Tibial nerve (tissue), 4 donors: ENCODE measurements at places on chromosomes 16 and 17. TPM values are rescaled to one million over a fixed set of nuclear protein-coding genes. Genes with fewer than 3 reads are reported as not detected.

Gene SNX20
- total RNA-seq, result 2.4 TPM

Gene HOXB2
- 20.0 TPM for total RNA-seq

- DNase-seq, result no peak
Measured at GRCh38 chr16:27676839-27677238, 126.9 kb downstream of the KATNIP start.

DNA sequence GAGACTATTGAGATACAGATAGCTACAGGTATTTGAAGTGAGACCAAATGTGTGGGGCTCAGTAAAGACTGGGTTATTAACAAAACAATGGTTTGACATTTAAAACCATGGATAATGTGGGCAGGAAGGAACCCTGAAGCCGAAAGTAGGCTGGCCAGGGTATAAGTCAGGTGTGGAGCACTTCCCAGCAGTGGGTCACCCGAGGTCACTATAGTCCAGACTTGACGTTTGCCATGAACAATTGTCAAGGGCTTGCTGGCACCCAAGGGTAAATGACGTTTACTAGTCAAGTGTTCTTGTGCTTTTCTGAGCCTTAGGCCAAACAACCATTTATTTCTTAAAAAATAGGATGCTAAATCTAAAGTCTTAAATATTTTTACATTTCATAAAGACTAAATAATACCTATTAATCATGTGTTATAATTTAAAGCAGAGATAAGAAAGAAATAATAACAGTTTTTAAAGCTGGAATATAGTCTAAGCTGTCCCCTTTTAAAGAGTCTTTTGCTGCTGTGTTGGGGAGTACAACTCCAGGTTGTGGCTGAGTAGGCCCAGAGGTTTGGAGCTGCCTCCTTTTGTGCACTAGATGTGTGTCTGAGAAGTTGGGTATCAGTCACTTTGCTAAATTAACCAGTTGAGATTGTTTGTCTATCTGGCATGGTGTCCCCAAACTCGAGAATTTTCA, 15.7 kb downstream of the ALDH3A2 start:
- DNase-seq, result no peak

GRCh38 chr16:15652293-15653001, 2.4 kb downstream of the NDE1 start:
- no peak for DNase-seq

- DNase-seq, result no peak
Measured at GRCh38 chr17:77089124-77089490, 51.7 kb upstream of the SEC14L1 start.

- no peak for DNase-seq
Measured at GRCh38 chr16:57592591-57593003, 35.8 kb upstream of the ADGRG1 start.

DNA sequence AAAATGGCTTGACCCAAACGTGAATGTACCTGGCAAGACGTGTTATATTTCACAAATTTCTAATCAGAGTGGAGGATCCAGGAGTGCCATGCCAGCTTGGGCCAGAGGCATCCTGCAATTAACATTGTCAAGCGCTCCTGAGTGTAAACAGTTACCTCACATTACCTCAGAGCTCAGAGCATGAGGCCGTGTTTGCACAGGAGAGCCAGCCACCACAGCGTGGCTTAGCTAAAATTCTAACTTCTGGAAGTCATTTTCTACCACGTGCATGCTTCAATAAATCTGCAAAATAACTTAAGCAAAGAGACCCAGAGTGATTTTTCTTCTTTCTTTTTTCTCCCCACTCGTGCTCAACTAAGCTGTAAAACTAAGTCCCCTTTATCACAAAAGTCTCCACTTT, 769.0 kb downstream of the KCNJ2 start:
- no peak for DNase-seq

DNA sequence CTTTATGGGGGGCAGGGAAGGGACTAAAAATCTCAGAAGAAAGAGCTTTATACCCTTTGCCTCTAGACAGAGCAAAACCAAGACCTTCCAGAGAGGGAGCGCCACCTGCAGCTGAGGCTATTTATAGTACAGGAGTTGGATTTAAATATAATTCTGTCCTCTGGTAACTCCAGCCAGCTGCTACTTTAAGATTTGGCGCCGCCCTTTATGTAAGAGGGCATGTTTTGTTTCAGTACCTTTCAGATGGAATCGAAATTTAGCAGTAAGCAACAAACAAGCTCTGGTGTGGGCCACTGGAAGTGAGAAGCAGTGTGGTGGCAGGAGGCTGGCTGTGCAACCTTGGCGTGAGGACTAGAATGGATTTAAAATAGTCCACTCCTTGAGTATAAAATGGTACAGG, 5.2 kb upstream of the GUCY2D start:
- DNase-seq, result no peak
